HT1080 (cell line): ENCODE measurements at places on chromosomes 7 and 10. TPM values are rescaled to one million over a fixed set of nuclear protein-coding genes. Genes with fewer than 3 reads are reported as not detected.

- peak; percentile 88 for DNase-seq
Measured at GRCh38 chr7:28358423-28358868, 53.9 kb upstream of the CREB5 start.

DNA sequence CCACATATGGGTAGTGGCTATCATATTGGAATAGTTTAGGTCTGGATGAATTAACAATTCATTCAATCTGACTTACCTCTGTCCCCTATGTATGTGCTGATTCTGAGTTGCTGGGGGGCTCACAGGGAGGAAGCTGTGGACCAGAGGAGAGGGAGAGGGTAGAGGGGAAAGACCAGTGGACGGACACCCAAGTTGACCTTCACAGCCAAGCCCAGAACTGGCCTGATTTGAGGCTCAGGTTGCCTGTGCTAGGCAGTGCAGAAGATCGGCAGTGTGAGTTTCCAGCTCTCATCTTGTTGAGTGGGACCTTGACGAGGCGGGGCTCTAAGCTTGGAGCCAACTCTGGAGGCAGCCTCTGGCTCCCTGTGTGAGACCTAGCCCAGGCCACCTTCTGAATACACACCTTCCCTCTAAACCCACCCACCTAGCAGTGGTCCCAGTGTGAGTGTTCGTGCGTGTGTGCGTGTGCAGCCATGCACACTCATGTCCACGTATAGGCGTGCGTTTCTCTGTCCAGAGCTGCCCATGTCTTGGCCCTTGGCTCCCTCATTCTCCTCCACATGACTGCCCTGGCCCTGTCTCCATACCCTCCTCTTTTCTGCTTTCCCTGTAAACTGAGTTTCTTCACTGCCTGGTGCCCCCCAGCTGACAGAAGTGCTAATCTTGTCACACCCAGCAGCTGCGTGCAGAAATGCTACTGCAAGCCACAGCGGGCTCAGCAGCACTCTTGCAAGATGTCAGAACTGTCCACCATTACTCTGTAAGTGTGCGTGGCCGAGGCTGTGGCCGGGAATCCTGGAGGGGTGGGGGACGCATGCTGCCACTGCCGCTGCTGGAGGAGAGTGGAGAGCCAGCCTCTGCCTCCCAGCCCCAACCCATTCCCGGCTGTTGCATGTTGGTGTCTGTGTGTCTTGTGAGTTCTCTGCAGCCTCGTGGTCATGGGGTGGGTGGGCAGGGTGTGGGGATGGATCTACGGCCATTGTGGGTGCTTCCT, 47.6 kb downstream of the ADCYAP1R1 start:
- DNase-seq = no peak

DNA sequence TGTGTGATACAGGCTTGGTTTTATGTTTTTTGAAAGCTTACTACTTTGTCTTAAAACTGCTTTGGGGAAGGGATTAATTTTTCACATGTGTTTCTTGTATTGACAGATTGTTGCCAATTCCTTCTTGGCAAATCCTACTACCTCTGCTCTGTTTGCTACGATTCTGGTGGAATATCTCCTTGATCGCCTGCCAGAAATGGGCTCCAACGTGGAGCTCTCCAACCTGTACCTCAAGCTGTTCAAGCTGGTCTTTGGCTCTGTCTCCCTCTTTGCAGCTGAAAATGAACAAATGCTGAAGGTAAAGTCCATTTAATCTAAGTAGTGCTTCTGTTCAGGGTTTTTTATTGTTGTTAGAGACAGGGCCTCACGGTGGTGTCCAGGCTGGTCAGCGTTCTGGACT, 33.6 kb downstream of the TRRAP start:
- DNase-seq = no peak

- DNase-seq = no peak
Measured at GRCh38 chr7:8514781-8515519, 81.5 kb downstream of the NXPH1 start.

GRCh38 chr7:94012746-94013145, 8.6 kb upstream of the BET1 start:
- DNase-seq = peak; percentile 4

DNA sequence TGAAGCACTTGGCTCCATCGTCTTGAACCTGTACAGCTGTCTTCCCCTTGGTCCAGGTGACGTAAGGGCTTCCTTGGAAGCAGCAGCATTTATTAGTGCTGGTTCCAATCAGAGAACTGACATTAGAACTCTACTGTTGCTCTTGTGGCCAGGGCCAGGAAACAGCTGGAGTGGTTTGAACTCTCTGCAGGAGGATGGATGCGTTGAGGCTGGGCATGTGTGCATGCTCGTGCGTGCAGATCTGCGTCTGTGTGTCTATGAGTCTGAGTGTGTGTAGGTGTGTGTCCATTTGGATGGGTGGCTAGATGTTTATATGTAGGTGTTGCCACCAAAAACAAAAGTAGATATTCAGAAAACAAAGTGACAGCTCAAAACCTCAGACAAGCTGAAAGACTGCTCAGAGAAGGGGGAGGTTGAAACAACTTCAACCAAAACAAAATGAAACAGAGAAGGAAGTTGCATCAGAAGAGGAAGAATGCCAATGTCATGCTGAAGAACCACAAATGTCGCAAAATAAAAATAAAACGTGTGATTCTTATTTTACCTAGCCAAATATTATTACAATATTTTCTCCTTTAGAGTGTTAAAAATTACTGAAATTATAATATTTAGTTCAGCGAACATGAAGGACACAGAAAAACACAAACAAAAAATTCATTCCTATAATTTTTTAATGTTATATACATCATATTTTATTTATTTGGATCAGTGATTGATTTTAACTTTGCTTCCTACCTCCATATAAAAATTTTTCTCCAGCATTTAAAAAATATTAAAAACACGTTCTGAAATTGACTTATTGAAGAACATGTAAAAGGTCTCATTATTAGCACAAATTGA, 96.1 kb upstream of the MKLN1 start:
- peak; percentile 63 for DNase-seq

GRCh38 chr10:61148451-61148850, 204.5 kb upstream of the RHOBTB1 start:
- no peak for DNase-seq

DNA sequence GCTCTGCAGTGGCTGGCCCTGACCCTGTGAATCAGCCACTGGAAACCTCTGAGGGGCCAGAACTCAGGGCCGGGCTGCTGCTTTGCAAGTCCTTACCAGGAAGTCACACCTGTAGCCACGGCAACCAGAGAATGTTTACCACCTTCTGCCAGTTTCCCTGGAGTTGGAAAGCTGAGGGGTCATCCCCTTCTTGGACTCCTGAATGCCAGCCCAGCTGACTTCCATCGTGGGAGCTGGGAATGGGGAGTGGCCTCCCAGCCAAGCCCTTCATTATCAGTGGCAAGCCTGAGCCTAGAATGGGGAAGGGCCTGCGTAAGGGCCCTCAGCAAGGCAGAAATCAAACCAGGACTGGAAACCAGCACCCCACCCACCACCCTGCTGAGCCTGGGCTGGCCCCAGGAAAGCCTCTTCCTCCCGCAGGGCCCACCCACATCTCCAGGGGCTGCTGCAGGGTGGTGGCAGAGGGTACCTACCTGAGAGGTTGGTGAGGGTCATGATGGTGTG, 6.5 kb upstream of the CRHR2 start:
- DNase-seq = peak; percentile 18

DNA sequence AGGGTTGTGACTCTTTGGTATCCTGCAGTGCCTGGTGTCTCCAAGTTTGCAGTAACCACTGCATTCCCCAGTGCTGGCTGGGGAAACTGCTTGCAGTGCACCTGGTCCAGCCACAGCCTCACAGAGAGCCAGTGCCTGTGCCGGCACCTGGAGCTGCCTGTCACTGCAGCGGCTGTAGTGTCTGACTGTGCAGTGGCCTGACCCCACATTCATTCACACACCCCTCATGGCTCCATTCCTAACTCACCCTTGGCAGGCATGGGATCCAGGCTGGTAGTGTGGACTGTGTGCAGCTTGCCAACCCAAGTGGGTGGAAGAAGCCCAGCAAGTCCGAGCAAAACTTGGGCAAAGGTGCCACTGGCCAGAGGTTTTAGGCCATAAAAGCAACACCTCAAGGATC, 3.7 kb upstream of the CYP3A43 start:
- DNase-seq = no peak

DNA sequence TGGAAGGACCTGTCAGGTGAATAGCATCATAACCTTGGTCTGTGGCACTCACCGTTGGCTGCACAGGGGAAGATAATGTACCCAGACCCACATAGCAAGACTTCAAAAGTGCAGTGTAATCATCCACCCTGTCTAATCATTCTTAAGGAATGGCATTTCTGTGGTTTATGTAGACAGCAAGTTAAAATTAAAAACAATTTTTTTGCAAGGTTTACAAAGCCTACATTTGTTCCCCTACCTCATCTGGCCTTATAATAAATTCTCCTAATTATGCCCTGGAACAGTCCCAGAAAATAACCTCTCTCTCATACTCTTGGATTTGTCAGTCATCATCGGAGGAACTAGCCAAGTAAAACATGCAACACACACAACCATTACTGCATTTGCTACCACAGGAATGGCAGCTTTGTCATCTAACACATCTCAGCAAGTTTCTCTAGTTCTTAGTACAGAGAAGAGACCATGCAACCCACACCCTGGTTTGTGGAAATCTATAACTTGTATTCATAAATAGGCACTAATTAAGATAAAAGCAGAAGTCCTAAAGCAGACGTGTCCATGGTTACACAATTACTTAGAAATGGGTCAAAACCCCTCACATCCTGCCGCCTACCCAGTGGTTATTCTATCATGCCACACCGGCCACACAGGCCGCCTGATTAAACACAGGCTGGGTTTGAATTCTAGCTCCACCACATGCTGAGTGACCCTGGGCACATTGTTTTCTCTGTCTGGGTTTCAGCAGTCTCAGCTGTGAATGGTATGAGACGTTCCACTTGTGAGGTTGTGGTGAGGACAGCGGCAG, 19.1 kb downstream of the ABLIM1 start:
- DNase-seq = peak; percentile 53

GRCh38 chr7:122457969-122458368, 153.4 kb upstream of the FEZF1 start:
- no peak for DNase-seq

Gene LRRC17
- 17.0 and 20.8 TPM in 2 replicates for total RNA-seq

Gene CUBN
- 0.90 and 1.3 TPM in 2 replicates for total RNA-seq

Gene IDI1
- 113 and 125 TPM in 2 replicates for total RNA-seq

Gene LIPF
- total RNA-seq = not detected in 2 replicates
